ENCODE measurements at places on chromosomes 6 and 20.

- no peak for DNase-seq
Measured at GRCh38 chr6:4924661-4925271, 79.1 kb downstream of the RPP40 start.

GRCh38 chr20:32505723-32506473 lies 79.2 kb downstream of the NOL4L start:
- no peak for DNase-seq

DNA sequence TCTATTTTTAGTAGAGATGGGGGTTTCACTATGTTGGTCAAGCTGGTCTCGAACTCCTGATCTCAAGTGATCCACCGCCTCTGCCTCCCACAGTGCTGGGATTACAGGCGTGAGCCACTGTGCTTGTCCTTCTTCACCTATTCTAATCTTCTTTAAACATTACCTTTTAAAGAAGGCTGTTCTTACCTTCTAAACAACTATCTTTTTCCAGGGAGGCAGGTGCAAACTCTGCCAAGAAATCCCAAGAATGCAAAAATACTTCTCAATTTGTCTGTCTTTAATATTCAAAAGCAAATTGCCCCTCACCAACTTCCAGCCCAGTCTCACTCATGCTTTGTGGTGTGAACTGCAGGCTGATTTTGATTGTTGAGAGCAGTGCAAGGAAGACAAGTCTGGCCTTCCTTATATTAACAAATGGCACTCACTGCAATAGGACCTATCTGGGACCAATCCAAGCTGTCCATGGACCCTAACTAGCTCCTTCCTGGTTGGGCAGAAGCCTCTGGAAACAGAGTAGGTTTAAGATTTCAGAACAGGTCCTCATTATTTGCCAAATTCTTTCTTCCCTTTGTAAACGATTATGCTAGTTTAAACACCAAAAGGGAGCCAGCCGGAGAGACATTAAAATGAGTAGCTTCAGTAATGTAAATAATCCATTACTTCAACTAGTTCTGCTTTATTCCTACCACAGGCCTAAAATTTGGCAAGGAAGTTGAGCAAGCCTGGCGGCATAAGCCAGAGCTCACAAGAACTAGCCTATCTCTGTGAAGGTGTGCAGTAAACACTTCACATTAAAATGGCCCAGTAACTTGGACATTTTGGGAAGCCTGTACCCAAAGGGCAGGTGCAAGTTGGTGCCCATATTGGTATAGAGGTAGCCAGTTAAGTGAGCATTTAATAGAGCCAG lies 1.6 kb downstream of the SCAND1 start:
- DNase-seq = no peak

- no peak for DNase-seq
Measured at GRCh38 chr6:97882755-97883154, 599.7 kb upstream of the MMS22L start.

DNA sequence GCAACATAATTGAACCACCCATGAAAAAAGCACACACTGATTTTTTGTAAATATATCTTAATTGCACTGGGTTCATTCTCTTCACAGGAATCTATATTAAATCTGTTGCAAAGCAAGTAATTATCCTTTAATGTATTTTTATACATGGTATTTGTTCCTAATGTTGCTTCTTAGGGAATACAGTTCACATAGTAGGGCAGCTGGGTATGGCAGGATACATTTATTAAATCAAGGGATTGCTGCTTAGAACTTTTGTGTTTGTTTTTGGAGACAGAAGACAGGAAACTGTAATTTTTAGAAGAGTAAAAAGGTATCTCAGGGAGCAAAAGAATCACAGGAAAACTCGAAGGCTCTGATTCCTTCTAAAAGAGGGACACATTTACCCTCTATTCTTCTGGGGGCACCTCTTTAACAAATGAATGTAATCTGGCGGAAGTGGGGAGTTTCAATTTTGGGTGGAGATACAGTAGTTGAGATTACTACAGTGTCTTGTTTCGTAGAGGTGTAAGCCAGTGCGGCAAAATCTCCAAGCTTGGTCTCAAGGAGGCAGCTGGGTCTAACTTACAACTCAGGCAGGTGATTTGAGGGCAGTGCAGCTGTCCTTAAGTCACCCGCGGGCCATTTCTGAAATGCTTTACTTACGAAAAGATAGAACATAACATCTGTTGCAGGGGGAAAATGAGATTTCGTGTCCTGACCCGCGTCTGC lies 812 bp upstream of the SMIM13 start:
- no peak for DNase-seq

DNA sequence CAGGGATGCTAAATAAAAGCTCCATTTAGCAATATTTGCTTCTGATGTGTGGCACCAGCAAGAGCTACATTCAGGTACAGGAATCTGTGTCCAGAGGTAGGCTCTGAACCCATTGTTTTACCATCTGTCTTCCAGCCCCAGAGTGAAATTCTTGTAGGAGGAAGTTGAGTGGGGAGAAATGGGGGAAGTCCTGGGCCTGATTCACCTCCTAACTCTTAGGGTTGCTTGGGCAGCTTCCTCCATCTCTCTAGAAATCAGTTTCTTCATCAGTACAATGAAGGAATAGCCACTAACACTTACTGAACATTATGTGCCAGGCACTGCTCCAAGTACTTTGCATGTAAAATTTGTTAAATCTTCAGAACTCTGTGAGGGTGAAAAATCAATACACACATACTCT lies 35.1 kb upstream of the TSPYL1 start:
- no peak for DNase-seq
